ENCODE measurements at places on chromosomes 16 and 17. TPM values are rescaled to one million over a fixed set of nuclear protein-coding genes. Genes with fewer than 3 reads are reported as not detected.

PKMYT1 gene
- 47.6 TPM for total RNA-seq

TEDC2 gene
- 23.8 TPM for total RNA-seq

PRR29 gene
- 0.30 TPM for total RNA-seq

TPSD1 gene
- not detected for total RNA-seq

TM4SF5 gene
- total RNA-seq, result not detected

MYH13 gene
- total RNA-seq, result under 0.01 TPM

CCL17 gene
- total RNA-seq, result not detected

TBX6 gene
- total RNA-seq, result 0.15 TPM

CDH3 gene
- total RNA-seq, result 0.17 TPM

ADAD2 gene
- not detected for total RNA-seq

OR3A3 gene
- total RNA-seq, result not detected

CACNA1H gene
- 0.59 TPM for total RNA-seq

BMERB1 gene
- 15.0 TPM for total RNA-seq

PRRT2 gene
- 0.67 TPM for total RNA-seq

CCL1 gene
- not detected for total RNA-seq

KRT32 gene
- total RNA-seq, result not detected
